ENCODE measurements at places on chromosomes 4 and X.

GRCh38 chr4:113561758-113562157, 199.8 kb downstream of the CAMK2D start:
- DNase-seq = no peak

DNA sequence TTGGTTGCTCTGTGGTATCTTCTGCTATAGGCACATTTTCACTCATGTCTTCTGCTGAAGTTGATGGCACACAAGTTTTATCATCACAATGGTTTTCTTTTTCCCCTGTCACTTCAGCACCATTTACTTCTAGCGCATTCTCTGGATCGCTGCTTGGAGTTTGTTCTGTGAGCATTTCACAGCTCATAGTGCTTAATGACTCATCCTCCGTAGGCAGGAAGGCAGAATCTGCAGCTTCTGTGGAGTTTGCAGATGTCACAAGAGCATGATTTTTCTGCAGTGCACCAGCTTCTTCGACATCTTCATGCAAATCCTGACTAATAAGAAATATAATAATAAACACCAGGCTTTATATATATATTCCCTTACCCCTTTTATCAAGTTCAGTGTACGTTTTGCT, 83.6 kb downstream of the CHM start:
- DNase-seq = no peak

DNA sequence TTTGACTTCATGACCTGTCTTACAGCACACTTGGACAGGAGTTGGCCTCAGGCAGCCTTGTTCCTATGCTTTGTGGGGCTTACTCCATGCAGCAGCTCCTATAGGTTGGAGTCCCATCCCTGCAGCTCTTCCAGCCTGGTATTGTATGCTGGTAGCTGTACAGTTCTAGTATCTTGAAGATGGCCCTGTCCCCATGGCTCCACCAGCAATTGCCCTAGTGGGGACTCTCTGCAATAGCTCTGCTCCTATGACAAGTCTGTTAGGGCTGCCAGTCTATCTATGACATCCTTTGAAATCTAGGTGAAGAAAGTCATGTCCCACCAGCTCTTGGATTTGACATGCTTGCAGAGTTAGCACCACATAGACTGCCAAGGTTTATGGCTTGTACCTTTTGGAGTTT, 252.6 kb downstream of the ANTXR2 start:
- no peak for DNase-seq

- DNase-seq = no peak
Observed at GRCh38 chrX:19566359-19567222, 51.3 kb upstream of the MAP3K15 start.

DNA sequence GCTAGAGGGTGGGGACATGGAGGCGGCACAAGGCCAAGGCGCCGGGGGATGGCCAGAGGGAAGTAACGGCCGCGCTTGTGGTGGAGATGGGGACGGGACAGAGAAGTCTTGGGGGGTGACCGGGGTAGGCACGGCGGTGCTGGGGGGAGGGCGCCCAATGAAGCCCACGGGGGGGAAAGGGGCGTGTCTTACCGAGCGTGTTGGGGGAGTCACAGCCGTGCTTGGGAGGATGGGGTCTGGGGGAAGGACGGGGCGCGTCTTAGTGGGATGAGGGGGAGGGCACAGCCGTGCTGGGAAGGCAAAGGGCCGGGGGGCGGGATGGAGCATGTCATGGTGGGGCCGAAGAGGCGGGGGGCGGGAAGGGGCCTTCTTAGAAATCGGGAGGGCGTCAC, 952 bp downstream of the ARSD start:
- DNase-seq = no peak

DNA sequence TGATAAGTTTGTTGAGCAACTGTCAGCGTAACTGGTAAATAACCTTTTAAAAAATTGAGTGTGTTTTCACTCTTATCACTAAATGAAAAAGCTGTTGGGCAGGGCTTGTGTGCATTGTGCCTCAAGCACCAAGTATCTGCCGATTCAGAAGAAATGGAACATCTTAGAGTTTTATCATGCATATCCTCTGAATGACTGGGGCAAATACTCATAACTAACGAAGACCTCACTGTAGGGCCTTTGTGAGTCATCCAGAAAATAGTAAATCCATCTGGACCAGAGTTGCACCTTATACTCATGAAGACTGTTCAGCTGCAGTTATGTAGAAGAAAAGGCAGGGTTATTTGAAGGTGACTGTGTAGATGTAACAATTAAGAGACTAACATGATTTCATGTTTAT, 222.1 kb downstream of the CAMK2D start:
- peak; percentile 12 for DNase-seq

GRCh38 chr4:111641813-111642579, 503.3 kb upstream of the FAM241A start:
- peak; percentile 48 for DNase-seq

- no peak for DNase-seq
Observed at GRCh38 chrX:44343412-44344141, at the start of gene EFHC2. EFHC2 (minus strand) TSS chrX:44343672; CDS start chrX:44343588, 84 bp downstream.

- DNase-seq = no peak
Observed at GRCh38 chr4:101823864-101824263, 33.3 kb downstream of the BANK1 start.

DNA sequence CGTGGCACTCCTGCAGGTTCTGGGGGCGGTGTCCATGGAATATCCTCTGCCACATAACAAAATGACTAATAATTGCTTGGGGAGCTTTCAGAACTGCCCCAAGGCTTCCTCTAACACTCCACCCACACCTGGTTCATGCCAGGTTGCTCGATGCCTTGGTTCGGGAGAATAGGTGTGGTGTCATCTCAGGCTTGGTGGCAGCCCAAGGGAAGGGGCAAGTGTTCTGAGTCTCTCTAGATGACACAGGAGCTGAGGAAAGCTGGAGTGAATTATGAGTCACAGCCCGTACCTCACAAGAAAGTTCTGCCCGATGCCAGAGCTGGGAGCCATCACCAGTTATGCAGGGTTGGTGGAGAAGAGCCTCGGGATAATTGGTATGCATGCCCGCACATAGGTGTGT, 14.7 kb downstream of the FTSJ1 start:
- DNase-seq = no peak

DNA sequence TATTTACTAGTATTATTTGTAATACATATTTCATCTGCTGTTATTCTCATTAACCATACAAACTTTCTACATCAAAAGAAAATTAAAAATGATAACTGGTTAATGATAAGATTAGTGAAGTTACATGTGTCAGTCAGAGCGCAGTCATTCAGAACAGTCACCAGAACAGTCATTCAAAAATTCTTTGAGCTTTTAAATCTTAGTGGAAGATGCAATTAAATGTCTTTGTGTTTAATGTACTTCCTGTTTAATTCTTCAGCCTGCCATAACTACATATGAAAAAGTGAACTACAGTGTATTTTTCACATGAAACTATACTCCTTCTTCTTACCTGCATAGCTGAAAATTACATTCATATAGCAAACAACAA, 179.7 kb upstream of the NDST4 start:
- DNase-seq = no peak

- no peak for DNase-seq
Observed at GRCh38 chr4:40617872-40618271, 11.8 kb downstream of the RBM47 start.

- no peak for DNase-seq
Observed at GRCh38 chr4:56213543-56213942, 173.7 kb downstream of the AASDH start.
